Activated T-cell treated with anti-CD3 and anti-CD28 coated beads for 1 hour (primary cell): ENCODE measurements at places on chromosomes 11 and 22.

DNA sequence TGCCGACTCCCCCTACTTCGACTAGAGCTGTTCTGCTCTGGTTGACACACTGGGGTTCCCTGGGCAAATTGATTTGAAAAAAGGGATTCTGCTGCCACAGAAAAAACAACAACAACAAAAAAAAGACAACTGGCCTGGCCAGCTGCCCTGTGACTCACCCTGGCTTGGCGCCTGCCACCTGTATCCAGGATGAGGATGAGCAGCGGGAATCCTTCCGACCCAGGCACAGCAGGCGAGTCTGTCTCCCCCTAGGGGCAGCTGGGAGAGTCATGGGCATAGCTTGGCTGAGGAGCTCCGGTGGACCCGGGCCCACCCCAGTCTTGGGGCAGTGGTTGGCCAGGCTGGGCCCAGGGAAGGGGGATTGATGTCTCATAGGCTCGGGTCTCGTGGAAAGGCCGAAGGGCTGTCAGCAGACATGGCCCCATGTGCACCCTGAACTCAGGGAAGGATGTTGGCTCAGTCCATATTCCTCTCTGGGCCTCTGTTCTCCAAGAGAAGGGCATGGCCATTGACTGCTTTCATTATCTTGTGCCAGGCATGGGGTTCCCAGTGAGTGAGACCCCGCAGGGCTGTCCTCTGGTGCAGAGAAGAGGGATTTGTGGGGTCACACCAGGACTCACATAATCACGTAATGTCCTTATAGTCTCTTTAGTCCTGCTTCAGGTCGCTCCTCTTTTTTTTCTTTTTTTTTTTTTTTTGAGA lies 10.4 kb upstream of the SUN2 start:
- DNase-seq: no peak

DNA sequence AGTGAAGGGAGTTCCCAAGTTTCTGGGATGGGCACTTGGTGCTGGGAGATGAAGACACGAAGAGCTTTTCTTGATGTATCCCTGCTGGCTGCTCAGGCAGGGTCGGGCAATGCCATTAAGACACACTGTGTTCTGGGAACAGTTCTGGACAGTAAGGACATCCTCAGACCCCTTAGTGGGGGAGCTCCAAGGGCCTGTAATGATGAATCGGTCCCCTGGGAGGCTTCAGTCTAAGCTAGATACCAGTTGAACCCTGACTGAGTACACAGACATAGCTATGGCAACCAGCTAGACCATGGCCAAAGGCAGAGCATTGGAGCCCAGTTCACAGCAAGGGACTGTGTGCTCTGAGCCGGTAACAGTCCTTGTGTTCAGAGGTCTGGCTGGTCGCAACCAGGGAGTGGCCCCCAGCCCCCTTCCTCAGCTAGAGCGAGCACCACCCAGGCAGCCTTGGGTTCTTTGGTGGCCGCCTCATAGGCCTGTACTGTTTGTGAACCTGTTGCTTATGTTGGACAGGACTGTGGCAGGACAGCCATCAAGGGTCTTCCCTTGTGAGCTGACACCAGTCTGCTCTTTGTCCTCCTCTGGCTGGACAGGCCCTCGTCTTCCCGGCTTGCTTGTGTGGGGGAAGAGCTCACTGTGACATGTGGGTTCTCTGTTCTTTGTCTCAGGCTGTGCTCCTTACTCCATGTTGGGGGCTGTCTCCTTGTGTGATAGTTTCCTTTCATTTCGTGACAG lies 25.0 kb downstream of the MED15 start:
- no peak for DNase-seq

GRCh38 chr11:11449327-11449726 lies 96.3 kb upstream of the CSNK2A3 start:
- no peak for DNase-seq

GRCh38 chr11:47850337-47850736 lies 2.2 kb upstream of the NUP160 start:
- no peak for DNase-seq

- no peak for DNase-seq
Observed at GRCh38 chr11:70240337-70240736, 30.2 kb upstream of the PPFIA1 start.

DNA sequence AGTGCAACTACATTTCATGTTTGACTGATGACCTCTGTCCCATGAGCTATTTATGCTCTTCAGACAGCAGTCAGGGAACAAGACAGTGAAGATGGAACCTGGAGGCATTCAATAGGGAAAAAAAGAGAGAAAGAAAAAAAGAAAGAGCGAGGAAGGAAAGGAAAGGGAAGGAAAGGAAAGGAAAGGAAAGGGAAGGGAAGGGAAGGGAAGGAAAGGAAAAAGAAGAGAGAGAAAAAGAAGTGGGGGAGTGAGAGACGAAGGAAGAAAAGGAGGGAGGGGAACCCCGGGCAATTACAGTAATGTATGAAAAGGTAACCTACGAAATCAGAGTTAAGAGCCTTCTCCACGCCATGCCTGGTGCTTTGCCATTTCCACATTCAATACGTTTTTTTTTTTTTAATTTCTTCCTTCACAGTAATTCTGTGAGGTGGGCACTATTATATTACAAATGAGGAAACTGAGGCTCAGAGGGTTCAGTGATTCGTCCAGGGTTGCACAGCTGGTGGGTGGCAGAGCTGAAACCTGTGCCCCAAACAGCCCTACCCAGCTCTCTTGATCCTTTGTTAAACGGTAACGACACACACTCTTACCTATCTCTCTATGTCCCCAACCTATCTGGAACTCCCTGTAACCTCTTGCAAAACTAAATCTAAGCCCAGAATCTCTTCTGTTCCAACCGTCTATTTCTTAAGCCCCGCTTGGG lies 39.3 kb downstream of the ETS1 start:
- no peak for DNase-seq

GRCh38 chr11:113549611-113550578 lies 74.7 kb upstream of the DRD2 start:
- no peak for DNase-seq

DNA sequence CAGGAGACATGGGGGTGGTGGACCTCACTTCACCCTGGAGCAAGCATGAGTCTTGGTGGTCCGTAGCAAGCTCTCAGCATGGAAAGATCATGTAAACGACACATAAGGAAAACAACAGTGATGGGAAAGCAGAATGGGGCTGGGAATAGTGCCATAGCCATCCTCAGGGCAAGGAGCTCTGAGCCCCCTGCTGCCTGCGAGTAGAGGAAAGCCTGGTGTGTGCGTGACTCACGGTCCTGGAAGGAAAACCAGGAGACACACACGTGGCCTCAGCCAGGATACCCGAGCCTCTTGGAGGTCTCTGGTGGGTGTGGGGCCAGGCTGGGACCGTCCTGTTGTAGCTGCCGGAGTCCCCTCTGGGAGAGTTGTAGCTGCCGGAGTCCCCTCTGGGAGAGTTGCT lies 12.4 kb downstream of the SHANK3 start:
- no peak for DNase-seq

GRCh38 chr11:78189851-78190250 lies 1.1 kb downstream of the USP35 start:
- DNase-seq: no peak
